ENCODE measurements at places on chromosomes 1 and 21.

DNA sequence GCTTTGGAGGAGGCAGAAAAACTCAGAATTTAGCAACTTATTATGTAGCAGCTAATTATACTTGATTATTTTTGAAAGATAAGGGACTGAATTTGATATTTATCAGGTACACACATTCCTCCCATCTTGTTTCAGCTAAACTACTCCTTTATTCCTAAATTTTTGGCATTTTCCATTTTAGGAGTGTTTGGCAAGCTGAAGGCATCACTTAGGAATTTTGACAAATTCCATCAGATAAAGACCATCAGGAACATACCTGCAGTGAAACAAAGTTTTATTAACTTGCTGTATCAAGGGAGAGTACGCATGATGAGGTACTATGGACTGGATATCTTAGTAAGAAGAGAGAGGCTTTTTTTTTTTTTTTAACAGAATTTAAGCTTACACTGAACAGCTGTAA lies 1092.2 kb downstream of the PLA2G4A start:
- DNase-seq, result no peak

- no peak for DNase-seq
These were observed 94.3 kb downstream of the DIRAS3 start for GRCh38 chr1:67956116-67956515.

DNA sequence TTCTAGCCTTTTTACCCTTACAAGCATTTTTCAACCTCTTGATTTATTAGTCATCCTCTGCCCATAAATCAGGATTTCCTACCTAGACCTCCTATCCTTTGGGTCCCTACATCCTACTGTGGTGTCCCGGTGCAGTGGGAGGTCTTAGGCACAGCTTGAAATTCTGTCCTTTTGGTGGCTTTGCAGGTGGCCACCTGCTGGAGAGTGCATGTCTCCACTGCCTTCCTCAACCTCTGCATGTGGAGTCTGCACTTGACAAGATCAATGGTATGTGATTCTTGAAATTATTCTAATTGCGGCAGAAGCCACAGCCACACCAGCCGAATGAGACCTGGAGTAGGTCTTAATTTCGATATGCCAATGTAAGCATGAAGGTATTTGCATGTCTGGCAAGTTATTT lies 11.4 kb upstream of the KCNA3 start:
- no peak for DNase-seq

DNA sequence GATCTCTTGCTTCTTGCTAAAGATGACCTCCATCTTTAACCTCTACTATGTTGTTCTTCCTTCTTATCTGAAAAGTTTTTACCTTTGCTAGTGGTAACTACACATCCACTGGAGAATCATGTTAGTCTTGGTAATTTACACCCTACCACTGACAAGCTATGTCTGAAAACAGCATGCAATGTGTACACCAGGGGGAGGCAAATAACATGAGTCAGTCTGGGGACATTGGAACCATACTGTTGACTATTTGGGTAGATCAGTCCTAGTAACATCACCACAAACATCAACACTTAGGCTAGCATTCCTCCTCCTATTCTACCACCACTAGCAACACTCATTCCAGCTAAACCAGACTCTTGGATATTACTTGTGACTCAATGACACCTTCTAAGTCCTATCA lies 549.0 kb downstream of the KCNT2 start:
- no peak for DNase-seq
